Stimulated activated CD4-positive, alpha-beta T cell treated with anti-CD3 and anti-CD28 coated beads, Interleukin-12 subunit alpha, Interleukin-12 subunit beta, amount 100 ng/mL, for 4 hours (primary cell): ENCODE measurements at places on chromosomes 4 and X.

- DNase-seq, result no peak
Measured at GRCh38 chrX:133681421-133681820, 266.1 kb upstream of the GPC4 start.

- DNase-seq, result no peak
Measured at GRCh38 chrX:39144323-39144722, 343.1 kb downstream of the MID1IP1 start.

GRCh38 chr4:55553441-55554201, 6.9 kb upstream of the CLOCK start:
- DNase-seq, result no peak

GRCh38 chr4:81538716-81539427, 67.2 kb upstream of the RASGEF1B start:
- DNase-seq, result no peak

GRCh38 chrX:81174286-81174685, 27.4 kb downstream of the HMGN5 start:
- DNase-seq, result no peak

- DNase-seq, result no peak
Measured at GRCh38 chrX:138791551-138791950, 80.0 kb upstream of the FGF13 start.

DNA sequence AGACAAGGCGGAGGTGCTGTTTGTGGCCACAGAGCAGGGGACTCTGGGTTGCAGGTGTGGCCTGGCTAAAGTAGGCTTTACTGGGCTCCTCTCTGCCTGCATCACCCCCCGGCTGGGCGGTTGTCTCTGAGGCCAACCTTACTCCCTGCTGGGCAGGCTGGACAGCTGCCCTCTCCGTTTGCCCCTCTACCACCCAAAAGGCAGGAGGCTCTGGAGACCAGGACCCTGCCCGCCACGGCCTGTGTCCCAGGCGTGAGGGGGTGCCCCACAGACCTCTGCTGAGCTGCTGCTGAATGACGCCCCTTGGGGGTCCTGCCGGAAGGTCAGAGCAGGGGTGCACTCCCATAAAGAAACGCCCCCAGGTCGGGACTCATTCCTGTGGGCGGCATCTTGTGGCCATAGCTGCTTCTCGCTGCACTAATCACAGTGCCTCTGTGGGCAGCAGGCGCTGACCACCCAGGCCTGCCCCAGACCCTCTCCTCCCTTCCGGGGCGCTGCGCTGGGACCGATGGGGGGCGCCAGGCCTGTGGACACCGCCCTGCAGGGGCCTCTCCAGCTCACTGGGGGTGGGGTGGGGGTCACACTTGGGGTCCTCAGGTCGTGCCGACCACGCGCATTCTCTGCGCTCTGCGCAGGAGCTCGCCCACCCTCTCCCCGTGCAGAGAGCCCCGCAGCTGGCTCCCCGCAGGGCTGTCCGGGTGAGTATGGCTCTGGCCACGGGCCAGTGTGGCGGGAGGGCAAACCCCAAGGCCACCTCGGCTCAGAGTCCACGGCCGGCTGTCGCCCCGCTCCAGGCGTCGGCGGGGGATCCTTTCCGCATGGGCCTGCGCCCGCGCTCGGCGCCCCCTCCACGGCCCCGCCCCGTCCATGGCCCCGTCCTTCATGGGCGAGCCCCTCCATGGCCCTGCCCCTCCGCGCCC, 920 bp downstream of the HTT-AS start:
- DNase-seq, result no peak

DNA sequence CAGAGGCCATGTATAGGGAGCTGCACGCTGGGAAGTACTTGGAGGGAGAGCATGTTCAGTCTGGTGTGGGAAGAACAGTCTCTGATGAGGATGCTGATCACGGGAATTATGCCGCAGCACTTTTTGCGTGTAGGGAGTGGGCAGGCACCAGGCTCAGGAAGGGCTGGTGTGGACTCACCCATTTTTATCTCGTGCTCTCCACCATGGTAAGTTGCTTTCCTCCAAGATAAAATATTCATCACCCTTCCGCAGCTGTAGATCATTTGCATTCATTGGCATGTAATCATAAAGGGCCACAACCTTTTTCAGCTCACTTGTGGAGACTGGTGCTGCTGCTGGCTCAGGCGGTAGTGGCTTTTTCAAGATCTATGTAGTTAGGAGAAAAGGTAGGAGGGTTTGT, 11.8 kb upstream of the TIMM8A start:
- DNase-seq, result no peak

GRCh38 chrX:17425136-17425535, 50.1 kb downstream of the NHS start:
- no peak for DNase-seq

- DNase-seq, result no peak
Measured at GRCh38 chr4:68129793-68130192, at the start of gene TMPRSS11F. TSS of gene TMPRSS11F (minus strand) at chr4:68129869. CDS start at chr4:68129820, 49 bp downstream.

DNA sequence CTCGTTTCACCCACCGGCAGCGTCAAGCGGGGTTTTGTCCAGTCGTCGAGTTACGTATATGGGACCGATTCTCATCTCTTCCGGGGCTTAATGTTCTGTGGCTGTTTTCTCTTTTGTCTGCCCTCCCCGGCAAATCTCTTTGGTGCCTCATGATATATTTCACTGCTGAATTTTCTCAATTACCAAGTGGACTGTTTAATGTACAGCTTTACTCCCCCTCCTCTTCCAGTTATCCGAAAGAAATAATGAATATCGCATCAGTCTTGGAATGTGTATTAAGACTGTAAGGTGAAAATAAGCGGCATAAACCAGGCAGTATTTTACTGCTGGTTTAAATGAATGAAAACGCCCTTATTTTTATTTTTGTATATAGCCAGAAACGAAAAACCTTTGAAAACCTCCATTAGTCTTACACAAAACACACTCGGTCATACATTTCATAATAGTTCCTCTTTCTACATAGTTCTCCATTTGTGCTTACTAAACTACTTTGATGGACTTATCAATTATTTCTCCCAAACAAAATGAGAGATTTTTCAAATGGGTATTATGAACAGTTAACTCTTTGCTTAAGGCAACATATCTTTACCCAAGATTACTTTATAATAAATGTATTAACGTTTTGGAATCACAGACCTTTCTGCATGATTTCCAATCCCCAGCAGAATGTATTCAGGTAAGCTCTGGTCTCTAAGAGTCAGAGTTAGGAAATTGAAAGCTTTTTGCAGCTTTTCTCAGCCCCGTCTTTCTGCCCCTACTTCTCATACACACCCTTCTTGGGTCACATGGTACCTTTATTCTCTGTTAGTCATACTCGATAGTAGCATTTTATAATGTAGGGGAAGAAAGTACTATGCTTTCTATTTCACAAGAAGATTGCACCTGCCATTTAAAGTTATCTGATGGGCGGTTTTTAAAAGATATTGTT, 979 bp downstream of the RP2 start:
- no peak for DNase-seq

GRCh38 chr4:173934201-173934600, 349.3 kb downstream of the FBXO8 start:
- no peak for DNase-seq

- no peak for DNase-seq
Measured at GRCh38 chr4:24226023-24226422, 336.2 kb upstream of the PPARGC1A start.

GRCh38 chr4:139392797-139393196, 61.1 kb upstream of the RAB33B start:
- DNase-seq, result no peak

GRCh38 chrX:10569946-10570345, 50.4 kb downstream of the MID1 start:
- no peak for DNase-seq

DNA sequence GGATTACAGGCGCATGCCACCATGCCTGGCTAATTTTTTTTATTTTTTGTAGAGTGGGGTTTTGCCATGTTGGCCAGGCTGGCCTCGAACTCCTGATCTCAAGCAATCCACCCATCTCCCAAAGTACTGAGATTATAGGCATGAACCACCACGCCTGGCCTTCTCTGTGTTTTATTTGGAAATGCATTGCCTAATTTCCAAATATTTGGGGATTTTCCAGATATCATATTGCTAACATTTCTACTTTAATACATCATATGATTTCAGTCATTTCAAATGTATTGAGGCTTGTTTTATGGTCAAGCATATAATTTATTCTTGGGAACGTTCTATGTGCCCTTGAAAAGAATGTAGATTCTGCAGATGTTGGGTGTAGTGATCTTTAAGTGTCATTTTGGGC, 38.8 kb downstream of the FGF2 start:
- DNase-seq, result no peak

DNA sequence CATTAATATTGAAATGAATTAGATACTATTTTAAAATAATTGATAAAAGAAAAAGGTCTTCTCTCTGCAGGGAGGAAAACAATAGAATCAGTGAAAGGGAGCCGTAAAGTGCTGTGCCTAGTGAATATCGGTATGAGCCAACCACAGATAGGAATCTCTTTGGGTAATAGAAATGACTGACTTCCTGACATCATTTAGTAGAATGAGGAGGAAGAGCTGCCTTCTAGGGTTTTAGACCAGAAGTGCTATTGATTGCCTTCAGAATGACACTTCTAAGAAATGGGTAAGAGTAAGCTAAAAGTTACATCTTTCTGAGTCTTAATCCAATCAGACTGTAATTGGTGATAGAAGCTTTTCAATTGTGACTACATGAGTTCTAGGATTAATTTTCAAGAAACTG, 134.0 kb upstream of the MAP9 start:
- no peak for DNase-seq

DNA sequence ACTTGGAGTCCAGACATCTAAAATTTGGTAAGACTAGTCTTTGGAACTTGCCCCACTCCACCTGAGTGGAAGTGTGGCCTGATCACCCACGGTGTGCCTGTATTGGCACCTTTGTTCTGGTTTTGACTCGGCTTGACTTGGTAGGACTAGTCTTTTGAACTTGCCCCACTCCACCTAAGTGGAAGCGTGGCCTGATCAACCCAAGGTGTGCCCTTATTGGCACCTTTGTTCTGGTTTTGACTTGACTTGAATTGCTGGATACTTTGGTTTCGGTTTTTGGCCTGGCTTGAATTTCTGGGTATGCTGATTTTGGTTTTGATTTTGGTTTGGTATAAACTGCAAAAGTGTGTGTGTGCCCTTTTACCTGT, 44.7 kb upstream of the UGT2B7 start:
- DNase-seq, result no peak

GRCh38 chr4:117249333-117249732, 164.0 kb upstream of the TRAM1L1 start:
- no peak for DNase-seq

DNA sequence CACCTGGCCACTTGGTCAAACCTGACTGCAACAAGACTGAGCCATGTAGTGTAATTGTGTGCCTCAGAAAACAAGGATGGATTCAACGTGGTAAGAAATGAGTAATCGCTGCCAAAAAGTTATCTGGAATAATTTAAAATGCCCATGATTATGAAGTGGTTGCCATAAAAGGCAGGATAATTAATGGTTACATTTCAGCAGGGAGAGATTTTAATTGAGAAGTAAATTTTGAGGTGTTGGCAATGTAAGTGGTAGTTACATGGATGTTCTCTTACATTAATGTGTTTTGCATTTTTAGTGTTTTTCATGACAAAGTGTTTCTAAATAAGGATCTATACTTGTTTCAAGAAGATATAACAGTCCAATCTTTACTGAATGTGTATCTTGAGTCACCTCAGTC, 15.7 kb downstream of the HAUS3 start:
- DNase-seq, result no peak
